ENCODE measurements at places on chromosomes 6 and 20. TPM values are rescaled to one million over a fixed set of nuclear protein-coding genes. Genes with fewer than 3 reads are reported as not detected.

TFAP2D gene
- total RNA-seq: not detected

SIRPD gene
- 2.6 TPM for total RNA-seq

PKIG gene
- total RNA-seq: 40.5 TPM

MAPK14 gene
- 97.1 TPM for total RNA-seq

GRCh38 chr20:50202677-50203076 is 12.0 kb downstream of the CEBPB start:
- no peak for DNase-seq
- no peak overlapping the region for H3K4me3 ChIP-seq
- no peaks in the 10 kb centered on the region for H3K4me1 ChIP-seq
- H3K36me3 ChIP-seq: no peaks in the 10 kb centered on the region
- H3K27me3 ChIP-seq: no peaks in the 10 kb centered on the region
- H3K27ac ChIP-seq: no peak overlapping the region

- H3K4me3 ChIP-seq: no peak overlapping the region
- no peaks in the 10 kb centered on the region for H3K36me3 ChIP-seq
- peaks cover 22% of the 10 kb centered on the region for H3K4me1 ChIP-seq
- peak overlapping the region; percentile 77 for H3K27ac ChIP-seq
- no peak for DNase-seq
Measured at GRCh38 chr6:135901774-135902524, 50.4 kb downstream of the PDE7B start.

DNA sequence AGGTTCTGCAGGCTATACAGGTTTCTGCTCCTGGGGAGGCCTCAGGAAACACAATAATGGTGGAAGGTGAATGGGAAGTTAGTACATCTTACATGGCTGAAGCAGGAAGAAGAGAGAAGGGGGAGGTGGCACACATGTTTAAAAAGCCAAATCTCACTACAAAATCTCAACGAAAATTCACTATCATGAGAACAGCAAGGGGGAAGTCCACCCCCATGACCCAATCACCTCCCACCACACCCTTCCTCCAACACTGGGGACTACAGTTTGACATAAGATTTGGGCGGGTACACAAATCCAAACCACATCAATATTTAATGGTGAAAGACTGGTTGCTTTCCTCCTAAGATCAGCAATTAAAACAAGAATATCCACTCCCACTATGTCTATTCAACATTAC is 13.8 kb upstream of the POLR1H start:
- H3K27ac ChIP-seq: no peak overlapping the region
- no peak overlapping the region for H3K4me3 ChIP-seq
- peaks cover under 1% of the 10 kb centered on the region for H3K36me3 ChIP-seq
- H3K4me1 ChIP-seq: no peaks in the 10 kb centered on the region
- H3K27me3 ChIP-seq: no peaks in the 10 kb centered on the region

All from spleen (tissue), 13 donors.